HEK293T (cell line): ENCODE measurements at places on chromosomes 12 and 14.
A peak's percentile ranks its signal among the peaks of the same experiment; 100 is the strongest.

DNA sequence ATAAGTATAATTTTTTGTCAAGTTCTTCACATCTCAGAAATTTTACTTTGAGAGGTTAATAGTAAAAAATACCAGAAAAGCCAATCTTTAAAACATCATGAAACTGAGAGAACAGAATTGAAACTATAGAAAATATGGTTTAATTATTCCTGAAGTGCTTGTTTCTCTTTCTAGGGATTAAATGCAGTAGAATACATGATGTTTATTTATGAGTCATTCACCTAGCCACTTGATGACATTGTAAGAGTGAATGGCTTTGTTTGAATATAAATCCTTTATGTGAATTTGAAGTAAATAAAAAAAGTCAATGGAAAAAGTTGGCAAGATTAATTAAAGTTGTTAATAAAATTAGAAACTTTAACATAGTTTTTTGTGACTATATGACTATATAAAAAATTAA is 48.4 kb downstream of the KTN1 start:
- DNase-seq: no peak

GRCh38 chr12:110012137-110012536 is 12.9 kb downstream of the ANKRD13A start:
- no peak for DNase-seq

GRCh38 chr14:48849741-48850322 is 736.3 kb downstream of the RPS29 start:
- no peak for DNase-seq

- no peak for DNase-seq
Observed at GRCh38 chr12:13313886-13314285, 117.4 kb downstream of the EMP1 start.

DNA sequence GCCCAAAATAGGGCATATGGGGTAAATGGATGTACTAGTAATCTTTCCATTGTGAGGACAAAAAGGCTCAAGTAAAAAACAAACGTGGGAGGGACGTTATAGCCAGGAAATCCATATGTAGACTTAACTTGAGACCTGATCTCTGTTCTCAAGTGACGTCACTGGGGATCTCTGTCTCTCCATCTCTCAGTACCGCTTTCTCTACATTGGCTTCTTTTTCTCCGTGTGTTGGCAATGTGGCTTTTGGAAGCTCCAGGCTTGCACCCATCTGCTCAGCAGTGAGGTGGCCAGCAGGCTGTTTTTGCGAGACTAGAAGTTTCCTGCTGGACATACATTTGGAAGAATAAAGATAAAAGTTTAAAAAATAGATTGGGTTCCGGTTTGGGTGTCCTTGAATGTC is 66.0 kb upstream of the NRXN3 start:
- DNase-seq: no peak

- DNase-seq: no peak
Observed at GRCh38 chr12:29869946-29870345, 86.2 kb upstream of the TMTC1 start.

GRCh38 chr12:49538510-49539403 is at the start of gene KCNH3:
TSS of gene KCNH3 (plus strand) at chr12:49539030. CDS start at chr12:49539417, 387 bp downstream.
- peak; percentile 82 for DNase-seq

- DNase-seq: no peak
Observed at GRCh38 chr14:79571366-79571765, 639.9 kb downstream of the DIO2 start.

- no peak for DNase-seq
Observed at GRCh38 chr12:20469756-20470155, 101.4 kb downstream of the PDE3A start.

DNA sequence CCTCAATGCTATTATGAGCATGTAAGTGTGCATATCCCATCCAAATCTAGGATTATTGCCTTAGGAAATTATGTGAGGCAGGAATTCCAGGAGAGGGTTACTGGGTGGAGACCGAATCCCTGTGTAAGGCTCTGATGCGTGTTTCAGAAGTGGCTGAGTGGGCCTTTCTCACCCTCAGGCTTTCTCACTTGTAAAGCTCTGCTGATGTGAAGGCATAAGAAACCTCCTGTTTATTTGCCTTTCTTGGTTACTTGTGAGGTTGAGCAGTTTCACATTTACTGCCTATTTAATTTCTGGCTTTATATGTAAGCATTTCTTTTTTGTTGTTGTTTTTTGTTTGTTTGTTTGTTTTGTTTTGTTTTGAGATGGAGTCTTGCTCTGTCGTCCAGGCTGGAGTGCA is 11.0 kb downstream of the IL31 start:
- no peak for DNase-seq

GRCh38 chr14:68945585-68946488 is 33.3 kb downstream of the ACTN1 start:
- no peak for DNase-seq
